ENCODE measurements at places on chromosomes 6 and 20.

GRCh38 chr20:2295886-2296515 is at the start of gene TGM3:
TSS of gene TGM3 (plus strand) at chr20:2296001. CDS start at chr20:2296064, 63 bp downstream.
- DNase-seq: no peak

- no peak for DNase-seq
These were observed 34.6 kb downstream of the RREB1 start for GRCh38 chr6:7142228-7142801.

DNA sequence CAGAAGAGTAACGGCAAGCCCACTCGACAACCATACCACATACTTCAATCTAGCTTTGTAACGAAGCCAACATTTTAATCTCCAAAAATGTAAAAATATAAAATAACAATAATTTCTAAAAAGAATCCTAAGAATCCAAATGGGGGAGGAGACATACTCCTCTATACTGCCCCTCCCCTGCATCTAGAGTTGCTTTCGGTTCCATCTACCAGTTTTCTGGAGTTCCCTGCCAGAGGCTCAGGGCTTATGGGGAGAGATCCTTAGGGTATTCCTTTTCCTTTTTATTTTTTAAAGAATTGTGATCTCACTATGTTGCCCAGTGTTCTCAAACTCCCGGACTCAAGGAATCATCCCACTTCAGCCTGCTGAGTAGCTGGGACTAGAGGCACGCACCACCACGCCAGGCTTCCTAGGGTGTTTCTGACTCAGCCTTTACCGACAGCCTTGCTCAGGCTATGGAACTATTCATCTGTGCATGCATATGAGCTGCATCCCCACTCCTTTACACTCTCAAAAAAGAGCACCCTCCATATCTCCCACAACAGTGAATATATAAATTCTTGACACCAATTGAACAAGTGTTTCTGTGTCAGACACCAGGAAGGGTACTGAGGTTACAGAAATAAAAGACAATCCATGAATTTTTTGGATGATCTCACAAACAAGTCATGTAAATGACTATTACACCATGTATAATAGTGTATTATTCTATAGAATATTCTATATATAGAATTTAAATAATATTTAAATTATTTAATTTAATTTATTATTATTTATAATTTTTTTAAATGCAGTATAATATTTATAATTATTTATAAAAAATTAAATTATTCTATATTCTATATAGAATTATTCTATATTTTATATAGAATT is 40.7 kb upstream of the UBR2 start:
- DNase-seq: peak; percentile 57

DNA sequence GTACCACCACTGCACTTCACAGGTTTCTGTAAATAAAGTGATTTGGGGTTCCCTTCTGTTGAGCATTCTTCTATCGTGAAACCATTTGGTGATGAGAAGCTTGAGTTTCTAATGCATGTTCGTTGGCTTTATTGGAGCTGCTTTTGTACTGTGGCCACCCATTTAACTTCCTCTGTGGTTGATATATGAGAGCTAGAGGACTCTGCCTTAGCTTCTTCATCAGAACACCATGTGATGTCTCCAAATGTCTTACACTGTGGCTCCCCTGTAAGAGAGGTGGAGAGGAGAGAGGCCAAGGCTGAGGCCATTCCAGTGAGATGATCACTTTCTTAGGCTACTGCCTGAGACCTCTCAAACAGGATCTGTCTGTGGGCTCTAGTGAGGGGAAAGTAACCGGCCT is 114.5 kb downstream of the SLC16A10 start:
- DNase-seq: no peak

- DNase-seq: peak; percentile 25
These were observed 15.8 kb upstream of the PLCB1 start for GRCh38 chr20:8116067-8116811.

- DNase-seq: peak; percentile 85
These were observed 3.4 kb upstream of the SYS1 start for GRCh38 chr20:45359406-45360148.

GRCh38 chr6:39075010-39075686 is 26.6 kb downstream of the GLP1R start:
- no peak for DNase-seq

DNA sequence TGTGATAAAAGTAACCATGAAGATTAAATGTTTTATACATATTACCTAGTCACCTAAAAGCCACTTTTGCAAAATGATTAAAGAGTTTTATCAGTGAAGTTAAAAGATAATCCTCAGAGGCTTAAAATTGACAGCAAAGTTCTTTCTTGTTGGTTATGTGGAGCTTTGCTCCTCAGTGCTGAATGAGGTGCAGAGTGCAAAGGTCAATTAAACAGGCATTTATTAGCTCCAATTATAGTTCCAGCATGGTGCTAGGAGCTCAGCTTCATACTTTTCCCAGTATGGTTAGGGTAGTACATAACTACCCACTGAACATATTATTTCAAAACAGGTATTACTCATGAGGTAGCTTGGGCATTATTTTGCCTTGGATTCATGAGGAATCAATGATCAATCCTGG is 414.0 kb upstream of the RUNX2 start:
- DNase-seq: no peak

DNA sequence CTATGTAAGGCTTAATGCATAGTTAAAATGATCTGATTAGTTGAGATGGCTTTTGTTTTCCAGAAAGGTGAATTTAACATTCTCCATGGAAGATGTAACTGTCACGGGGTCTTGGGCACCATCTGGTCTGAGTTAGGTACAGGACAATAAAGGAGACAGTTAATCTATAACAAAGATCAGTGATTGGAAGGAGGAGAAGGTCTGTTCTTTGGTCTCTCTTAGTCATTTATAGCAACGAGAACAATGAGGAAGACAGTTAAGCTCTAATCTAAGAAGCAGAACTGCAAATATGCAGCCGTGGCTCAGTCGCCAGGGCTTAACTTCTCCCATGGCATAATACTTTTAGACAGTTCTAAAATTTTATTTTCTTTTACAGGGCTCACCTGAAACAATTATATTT is 405.5 kb upstream of the SULF2 start:
- no peak for DNase-seq

DNA sequence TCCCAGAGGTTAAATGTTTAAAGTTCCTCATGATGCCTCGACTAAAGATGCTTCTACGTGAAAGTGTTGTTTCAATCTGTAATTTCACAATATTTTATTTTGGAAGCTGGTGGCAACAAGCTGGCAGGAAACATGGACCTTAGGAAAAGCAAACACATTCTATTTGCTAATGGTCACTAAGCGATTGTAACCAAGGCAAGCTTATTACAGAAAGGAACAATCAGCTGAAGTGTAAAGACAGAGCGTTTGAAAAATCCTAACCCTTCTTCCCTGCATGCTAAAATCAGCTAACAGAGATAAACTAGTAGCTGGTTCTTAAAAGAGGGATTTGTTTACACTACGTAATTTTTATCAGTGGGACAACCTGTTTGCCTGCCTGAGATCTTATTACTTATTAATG is 50.0 kb downstream of the IL20RA start:
- no peak for DNase-seq

- DNase-seq: peak; percentile 67
These were observed 12.3 kb upstream of the HDDC2 start for GRCh38 chr6:125314009-125314581.

- no peak for DNase-seq
These were observed 51.5 kb upstream of the NNAT start for GRCh38 chr20:37469531-37469930.

- peak; percentile 45 for DNase-seq
These were observed 2.6 kb downstream of the NSFL1C start for GRCh38 chr20:1463971-1464570.

DNA sequence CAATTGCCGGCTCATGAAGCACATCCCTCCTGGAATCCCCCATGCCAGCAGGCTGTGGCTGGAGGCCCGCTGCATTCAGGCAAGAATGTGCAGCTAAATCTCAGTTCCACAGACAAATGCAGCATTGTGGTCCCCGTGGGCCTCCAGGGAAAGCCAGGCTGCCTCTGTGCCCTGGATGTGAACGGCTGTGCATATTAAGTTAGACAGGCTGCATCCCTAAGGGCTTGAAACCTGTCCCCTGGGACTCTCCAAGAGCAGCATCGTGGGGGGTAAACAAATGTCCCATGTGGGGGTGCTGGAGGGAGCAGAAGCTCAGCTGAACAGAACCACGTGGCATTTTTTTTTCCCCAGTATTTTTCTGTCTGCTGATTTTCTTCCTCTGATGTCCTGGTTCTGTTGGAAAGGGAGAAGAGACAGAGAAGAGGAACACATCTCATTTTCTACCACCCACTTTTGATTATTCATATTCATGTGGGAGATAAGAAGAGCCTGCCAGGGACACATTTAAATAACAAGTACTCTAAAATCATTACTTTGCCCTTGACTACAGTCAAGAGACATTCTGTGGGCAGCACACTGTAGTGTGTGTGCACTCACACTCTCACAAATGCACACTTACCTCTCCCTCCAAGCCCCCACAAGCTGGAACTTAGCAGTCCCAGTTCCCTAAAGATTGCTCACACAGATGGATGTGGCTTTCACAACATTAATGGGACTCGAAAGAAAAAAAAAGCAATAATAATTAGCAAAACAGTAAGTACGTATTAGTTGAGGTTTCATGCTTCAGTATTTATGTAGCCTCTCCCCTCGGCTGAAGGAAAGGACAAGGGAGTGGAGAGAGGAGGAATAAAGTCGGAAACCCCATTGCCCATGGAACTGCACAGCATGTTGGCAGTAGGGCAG is 16.9 kb downstream of the GFOD1 start:
- no peak for DNase-seq

DNA sequence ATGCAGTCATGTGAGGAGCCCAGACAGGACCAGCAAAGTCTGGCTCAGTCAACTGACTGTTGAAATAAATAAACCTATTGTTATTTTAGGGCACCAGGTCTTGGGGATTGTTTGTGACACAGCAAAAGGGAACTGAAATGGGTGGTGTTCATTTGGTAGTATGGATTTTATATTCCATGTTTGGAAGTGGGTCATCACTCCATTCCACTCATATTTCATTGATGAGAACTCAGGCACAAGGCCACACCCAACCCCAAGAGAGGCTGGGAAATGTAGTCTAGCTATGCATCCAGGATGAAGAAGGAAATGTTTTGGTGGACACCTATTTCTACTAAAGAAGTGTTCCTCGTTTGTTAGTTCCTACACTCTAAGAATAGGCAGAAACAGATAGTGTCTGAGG is 64.9 kb upstream of the BTBD3 start:
- DNase-seq: peak; percentile 77

DNA sequence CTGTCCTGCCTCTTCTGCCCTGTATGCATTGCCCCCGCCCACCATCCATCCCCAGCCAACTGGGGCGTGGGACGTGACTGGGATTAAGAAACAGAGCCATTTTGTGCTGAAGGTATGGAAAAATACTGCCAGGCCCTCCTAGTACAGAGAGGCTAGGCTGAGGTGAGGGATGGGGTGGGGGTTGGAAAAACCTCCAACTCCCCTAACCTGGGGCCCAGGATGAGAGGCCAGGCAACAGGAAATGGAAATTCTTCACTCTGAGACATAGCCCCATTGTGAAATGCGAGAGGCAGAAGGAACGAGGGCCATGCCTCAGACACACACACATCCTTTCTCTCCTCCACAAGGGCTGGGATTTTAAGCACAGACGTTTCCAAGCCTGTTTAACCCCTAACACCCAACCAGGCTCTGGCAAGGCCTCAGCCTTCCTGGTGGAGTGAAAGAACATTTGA is 19.9 kb downstream of the KCNK5 start:
- DNase-seq: no peak

DNA sequence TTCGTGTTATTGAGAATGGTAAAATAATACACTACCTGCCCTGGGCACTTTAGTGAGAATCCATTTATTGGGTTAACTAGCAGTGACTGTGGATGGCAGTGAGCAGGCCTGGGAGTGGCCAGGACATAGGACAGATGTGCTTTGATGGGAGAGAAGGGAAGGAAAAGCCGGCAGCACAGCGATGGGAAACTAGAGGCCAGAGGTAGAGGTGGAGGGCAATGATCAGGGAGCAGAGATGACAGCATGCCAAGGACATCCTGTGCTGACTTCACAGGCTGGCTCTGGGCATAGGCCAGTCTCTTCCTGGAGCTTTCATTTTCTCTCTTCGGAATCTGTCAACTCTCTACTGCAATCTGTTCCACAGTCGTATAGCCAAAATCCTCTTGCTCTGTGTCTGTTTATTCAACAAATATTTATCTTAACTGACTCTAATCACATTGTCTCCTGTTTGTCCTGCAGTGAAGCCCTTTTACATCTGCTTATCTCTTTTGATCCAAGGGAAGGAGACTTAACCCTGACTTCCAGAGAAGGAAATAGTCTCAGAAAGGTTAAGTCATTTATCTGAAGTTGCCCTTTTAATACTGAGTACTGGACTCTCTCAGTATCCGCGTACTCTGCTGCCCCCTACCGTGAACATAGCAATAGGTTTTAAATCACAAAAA is 18.4 kb upstream of the MMP24 start:
- DNase-seq: peak; percentile 88

DNA sequence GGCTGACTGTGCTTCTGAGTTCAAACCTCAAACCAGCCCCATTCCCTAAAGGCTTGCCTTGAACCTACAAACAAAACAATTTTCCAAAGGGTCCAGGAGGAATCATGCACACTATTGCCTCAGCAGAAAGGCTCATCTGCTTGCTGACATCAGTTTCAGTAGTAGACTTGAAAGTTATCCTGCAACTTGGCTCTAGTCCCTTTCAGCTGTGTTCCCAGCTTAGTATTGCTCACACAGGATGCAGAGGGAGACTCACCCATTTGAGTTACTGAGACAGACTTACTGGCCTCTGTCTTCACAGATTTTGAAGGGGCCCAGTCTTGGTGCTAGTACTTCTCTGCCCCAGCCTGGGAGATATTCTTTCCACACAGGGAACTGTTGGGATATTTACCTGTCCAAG is 38.5 kb upstream of the TFB1M start:
- DNase-seq: peak; percentile 73

- DNase-seq: no peak
These were observed 84.6 kb upstream of the SLC22A16 start for GRCh38 chr6:110561008-110561396.

DNA sequence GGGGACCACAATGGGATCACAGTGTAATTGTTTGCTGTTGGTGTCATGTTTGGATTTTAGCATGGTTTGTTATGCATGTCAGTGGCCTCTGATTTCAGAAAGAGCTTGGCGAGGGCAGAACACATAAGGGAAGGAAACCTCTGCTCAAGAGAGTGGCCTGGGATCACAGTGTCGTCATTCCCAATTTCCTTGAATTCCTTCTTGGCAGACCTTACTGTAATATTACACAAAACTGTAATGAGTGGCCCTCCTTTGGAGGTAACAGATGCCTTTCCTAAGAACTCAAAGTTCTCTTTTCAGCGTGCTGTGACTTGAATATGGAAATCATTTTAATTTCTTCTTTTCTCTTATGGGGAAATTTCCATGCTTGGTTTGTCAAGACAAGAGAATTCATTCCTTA is 46.9 kb downstream of the JAG1 start:
- DNase-seq: no peak

DNA sequence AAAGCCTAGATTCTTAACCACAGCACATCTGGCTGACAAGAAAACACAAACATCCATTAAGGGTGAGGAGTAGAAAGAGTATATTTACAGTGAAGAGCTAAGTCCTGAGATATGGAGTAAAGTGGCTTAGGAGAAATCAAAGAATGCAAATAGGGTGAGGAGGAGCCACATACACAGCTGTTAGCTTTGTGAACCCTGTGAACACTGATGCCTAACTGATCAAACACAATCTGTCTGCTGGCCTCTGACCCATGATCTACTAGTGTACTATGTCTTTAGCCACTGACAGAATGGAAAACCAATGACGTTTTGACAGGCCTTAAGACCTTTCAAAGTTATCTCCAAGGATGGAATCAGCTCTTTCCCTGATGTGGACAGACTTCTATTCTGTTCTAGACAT is 75.2 kb downstream of the ZHX3 start:
- DNase-seq: no peak

All from ELR (cell line).